ENCODE measurements at places on chromosomes 7 and 10.

DNA sequence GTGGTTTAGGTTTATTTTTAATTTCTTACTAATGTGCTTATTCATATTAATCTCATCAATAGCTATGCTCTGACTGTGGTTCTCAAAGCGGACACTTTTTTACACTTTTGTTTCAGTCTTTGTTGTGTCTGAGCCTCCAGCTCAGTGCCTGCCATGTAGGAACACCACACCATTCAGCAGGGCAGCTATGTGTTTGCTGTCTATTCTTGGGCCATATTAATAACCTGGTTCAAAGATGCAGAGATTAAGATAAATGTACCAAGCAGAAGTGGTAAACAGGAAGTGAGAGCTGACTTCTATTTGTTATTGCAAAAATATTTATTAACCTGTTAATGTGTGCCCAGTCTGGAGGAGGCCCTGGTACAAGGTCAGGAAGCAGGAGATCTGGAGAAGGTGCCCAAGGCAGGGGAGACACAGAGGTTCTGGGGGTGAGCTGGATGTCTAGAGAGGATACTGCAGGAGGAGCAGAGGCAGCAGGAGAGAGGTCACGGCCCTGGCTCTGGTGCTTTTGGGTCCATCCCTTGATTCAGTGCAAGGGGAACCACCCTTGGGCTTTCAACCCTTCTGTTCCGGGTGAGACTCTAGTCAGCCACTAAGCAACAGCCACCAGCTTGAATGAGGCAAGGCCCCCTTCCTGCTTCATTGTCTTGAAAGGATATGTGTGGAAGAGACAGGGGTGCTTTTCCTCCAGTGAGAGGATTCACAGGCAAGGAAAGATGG is 1.9 kb downstream of the TBXAS1 start:
- no peak for DNase-seq

- DNase-seq, result no peak
These were observed 14.6 kb downstream of the TBC1D12 start for GRCh38 chr10:94416896-94417295.

- no peak for DNase-seq
These were observed 610.1 kb upstream of the ANKRD30A start for GRCh38 chr10:36515319-36515718.

DNA sequence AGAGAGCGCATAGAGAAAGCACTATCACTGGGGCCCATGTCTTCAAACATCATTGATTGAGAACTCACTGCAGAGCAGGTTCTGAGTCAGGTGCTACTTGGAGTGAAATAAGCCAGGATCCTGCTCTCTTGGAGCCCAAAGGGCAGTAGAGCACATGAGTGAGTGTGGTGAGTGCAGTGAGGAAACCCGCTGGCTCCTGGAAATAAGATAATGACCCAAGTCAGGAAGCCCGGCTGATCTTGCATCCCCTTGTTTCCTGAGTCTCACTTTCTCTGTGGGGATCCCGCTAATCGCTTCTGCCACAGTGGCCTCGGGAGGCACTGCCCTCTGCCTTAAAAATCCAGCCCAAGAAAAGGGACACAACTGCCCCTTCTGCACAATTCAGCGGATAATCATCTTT is 7.1 kb upstream of the FAM107B start:
- no peak for DNase-seq

DNA sequence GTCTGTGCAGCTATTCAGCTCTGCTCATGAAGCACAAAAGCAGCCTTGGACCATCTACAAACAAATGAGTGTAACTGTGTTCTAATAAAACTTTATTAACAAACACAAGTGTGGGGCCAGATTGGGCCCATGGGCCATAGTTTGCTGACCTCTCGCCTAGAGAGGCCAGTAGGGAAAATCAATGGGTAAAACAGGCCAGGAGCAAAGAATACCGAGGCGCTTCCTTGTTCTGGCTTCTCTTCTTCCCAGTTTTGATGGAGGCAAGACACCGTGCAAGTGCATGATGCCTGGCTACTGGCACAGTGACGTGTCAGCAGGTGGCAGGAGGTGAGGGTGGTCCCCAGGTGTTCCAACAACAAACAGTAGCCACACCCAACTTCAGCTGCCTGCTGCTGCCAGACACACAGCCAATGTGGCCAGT is 94.3 kb upstream of the SDK1 start:
- DNase-seq, result no peak

GRCh38 chr7:47453093-47454061 is 128.5 kb downstream of the TNS3 start:
- DNase-seq, result peak; percentile 69

DNA sequence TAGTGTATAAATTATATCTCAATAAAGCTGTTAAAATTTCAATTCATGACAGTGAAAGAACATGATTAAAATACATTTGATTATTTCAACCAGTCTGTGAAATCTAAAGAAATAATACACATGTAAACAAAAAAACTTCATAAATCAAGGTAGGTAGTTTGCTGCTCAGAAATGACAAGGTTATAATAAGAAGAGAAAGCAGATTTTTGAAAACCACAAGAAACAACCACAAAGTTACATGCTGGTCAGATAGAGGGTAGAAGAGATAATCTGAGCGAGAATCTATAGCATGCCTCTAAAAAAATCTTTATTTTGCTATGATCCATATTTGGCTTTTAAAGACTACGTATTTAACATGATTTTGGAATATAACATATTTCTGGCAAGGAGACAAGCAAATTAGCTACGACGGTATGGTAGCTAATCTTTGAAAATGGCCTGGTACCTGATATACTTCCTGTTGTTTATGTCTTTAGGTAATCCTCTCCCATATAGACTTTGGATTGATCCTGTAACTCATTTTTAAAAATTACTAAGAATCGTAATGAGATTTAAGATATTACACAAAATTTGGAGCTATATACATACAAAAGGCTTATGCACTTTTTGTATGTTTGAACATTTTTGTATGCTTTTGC is 23.5 kb upstream of the VCL start:
- no peak for DNase-seq

- DNase-seq, result no peak
These were observed 94.5 kb downstream of the KIF20B start for GRCh38 chr10:89795840-89796239.

GRCh38 chr10:50582046-50582445 is 41.7 kb downstream of the SGMS1 start:
- no peak for DNase-seq

DNA sequence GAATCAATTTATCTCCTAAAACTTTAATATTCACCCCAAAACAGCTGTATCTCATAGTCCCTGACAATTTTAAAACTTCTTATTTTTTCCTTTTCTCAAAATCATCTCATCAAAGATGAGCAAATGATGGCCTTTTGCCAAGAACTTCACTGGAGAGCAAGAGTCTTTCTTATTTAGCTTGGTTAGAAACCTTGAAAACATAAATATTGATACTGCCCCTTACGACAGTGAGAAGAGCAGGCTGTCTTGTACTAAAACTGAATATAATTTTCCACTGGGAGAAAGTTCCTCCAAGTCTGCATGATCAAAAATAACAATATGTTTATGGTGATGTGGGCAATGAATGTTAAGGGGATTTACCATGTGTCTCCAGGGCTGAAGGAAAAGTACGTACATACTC is 109.0 kb downstream of the COL28A1 start:
- peak; percentile 4 for DNase-seq

DNA sequence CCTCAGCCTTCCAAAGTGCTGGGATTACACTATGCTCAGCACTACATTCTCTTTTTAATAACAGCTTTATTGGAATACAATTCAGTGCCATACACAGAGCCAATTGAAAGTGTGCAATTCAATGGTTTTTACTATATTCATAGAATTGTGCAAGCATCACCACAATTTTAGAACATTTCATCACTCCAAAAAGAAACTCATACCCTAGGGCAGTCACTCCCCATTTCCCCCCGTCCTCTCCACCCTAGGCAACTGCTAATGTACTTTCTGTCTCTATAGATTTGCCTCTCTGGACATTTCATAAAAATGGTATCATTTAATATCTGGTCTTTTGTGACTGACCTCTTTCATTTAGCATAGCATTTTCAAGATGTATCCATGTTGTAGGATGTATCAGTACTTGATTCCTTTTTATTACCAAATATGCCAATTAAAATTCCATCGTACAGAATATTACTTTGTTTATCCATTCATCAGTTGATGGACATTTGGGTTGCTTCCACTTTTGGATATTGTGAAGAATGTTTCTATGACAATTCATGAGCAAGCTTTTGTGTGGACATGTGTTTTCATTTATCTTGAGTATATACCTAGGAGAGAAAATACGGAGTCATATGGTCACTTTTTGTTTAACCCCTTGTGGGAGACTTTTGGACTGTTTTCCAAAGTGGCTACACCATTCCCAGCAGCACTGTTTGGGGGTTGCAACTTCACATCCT is 6.3 kb upstream of the XPNPEP1 start:
- peak; percentile 47 for DNase-seq

DNA sequence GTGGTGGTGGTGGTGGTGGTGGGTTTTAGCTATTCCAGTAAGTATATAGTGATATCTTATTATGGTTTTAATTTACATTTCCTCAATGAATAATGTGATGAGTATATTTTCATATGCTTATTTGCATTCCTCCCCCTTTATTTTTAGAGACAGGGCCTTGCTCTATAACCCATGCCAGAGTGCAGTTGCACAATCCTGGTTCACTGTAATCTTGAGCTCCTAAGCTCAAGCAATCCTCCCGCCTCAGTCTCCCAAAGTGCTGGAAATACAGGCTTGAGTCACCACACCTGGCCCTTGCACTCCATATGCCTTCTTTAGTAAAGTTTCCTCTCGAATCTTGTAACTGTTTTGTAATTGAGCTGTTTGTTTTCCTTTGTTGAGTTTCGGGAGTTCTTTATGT is 577.7 kb upstream of the AUTS2 start:
- DNase-seq, result no peak

DNA sequence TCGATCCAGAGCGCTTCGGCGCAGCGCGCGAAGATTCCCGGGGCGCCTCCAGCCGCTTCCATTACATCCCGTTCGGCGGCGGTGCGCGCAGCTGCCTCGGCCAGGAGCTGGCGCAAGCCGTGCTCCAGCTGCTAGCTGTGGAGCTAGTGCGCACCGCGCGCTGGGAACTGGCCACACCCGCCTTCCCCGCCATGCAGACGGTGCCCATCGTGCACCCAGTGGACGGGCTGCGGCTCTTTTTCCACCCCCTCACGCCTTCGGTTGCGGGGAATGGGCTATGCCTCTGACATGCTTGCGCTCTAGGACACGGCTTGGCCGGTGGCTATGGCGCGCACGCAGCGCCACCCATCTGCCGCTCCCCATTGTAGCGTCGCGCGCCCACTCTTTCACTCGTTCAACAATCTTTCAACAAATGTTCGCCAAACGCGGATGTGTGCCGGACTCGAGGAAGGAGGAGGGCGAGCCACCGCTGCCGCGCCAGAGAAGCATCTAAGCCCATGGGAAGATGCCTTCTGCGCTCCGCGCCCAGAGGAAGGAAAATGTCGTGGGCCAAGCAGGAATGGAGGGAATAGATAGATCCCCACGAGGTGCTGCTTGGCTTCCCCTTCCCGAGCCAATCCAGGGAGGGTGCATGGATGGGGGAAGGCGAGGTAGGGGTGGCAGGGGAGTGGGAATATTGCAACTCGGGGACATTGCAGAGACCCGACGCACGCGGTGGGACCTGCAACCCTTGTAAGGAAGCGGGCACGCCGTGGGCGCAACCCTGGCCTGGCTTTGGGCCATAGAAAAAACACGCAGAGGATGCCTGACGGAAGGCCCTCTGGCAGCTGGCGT is 5.1 kb upstream of the CYP26A1 start:
- no peak for DNase-seq

DNA sequence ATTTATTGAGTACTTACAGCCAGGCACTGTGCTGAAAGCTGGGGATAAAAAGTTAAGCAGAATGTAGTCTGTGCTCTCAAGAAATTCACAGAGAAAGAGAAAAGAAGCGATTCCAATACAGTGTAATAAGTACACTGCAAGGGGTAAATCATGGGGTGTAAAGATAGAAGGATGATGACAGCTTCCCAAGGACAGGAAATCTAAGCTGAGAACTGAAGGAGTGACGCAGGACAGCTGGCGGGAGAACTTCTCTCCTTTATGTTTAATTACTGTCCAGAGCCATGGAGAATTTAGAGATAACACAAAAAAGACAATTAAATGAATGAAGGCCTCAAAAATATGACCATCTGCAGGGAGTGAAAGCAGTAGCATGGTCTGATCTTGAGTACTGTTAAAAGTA is 34.8 kb downstream of the C7orf33 start:
- no peak for DNase-seq

DNA sequence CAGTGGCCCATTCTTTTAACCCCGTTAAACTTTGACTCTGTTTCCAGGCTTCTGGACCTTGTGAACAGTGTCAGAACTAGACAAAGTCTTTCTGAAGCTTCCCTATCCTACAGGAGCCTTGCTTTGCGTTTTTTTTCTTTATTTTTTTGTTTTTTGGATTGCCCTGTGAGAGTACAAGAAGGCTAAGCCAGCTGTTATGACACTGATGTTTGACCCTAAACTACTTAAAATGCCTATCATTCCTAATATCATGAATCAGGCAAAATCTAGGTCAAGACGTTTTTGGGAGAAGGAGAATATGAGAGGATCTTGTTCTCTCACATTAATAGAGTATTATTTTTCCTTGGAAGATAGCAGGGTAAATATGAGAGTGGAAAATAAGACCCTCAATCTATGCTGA is 79.8 kb downstream of the EPDR1 start:
- DNase-seq, result peak; percentile 19

GRCh38 chr10:63836666-63837442 is 315.7 kb downstream of the REEP3 start:
- no peak for DNase-seq

DNA sequence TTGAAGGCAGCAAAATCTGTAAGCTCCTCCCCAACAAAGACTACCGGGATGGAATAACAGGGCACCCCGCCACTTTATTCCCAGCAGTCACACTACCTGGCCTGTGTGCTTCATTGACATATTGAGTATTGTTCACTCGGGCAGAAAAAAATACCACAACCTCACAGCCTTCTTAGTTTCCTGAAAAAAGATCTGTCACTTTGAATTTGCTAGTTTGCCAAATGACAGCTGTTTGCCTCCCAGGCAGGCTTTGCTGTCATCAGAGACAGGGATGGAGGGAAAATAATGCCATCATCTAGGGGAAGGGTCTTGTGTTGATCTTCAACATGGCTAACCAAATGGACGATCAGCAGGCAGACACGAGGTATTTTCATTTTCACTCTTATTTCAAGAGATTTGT is 26.9 kb downstream of the BMPER start:
- DNase-seq, result no peak

- DNase-seq, result peak; percentile 63
These were observed 8.4 kb downstream of the AQP1 start for GRCh38 chr7:30920021-30920583.

GRCh38 chr7:26071622-26072456 is 80.2 kb upstream of the NFE2L3 start:
- no peak for DNase-seq

DNA sequence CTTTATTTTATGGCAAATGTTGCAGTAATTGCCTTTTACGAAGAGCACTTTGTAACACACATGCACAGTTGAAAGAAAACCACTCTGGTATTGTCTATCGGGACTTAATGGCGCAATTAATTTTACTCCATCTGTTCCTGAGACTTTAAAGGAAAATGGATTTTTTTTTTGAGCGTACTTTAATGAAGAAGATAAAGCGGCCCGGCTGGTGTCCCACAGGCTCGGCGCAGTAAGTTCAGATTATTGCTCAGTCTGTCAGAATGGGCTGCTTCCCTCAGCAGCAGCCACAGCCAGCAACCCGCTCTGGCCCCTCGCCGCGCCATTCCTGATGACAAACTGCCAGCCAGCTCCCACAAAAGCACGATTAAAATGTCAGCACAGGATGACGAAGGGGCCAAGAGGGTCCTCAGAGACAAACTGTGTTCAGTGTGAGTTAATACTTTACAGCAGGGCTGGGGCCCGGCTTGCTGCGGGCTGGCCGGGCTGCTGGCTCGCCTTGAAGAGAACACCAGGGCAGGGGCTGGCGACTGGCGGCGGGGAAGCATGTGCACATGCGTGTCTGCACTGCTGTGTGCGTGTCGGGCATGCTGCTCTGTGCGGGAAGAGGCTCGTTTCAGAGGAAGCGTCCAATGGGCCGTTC is 501.0 kb upstream of the GALNT17 start:
- peak; percentile 92 for DNase-seq
